ENCODE measurements at places on chromosomes 6 and 20. TPM values are rescaled to one million over a fixed set of nuclear protein-coding genes. Genes with fewer than 3 reads are reported as not detected.

The NKX2-4 gene
- not detected for total RNA-seq

The STMND1 gene
- not detected for total RNA-seq

The BTN1A1 gene
- total RNA-seq: not detected

The LINC00237 gene
- total RNA-seq: not detected

Measured in smooth muscle cell of bladder (primary cell).